T47D (cell line): ENCODE measurements at places on chromosomes 2 and 18.

DNA sequence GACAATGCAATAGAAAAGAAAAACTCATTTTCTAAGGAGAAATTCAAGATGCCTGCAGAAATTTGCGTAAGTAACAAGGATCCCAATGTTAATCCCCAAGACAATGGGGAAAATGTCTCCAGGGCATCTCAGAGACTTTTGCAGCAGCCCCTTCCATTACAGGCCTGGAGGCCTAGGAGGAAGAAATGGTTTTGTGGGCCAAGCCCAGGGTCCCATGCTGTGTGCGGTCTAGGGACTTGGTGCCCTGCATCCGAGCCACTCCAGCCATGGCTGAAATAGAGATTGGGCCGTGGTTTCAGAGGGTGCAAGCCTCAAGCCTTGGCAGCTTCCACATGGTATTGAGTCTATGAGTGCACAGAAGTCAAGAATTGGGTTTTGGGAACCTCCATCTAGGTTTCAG is 103.9 kb upstream of the ACVR1 start:
- no peak for DNase-seq

DNA sequence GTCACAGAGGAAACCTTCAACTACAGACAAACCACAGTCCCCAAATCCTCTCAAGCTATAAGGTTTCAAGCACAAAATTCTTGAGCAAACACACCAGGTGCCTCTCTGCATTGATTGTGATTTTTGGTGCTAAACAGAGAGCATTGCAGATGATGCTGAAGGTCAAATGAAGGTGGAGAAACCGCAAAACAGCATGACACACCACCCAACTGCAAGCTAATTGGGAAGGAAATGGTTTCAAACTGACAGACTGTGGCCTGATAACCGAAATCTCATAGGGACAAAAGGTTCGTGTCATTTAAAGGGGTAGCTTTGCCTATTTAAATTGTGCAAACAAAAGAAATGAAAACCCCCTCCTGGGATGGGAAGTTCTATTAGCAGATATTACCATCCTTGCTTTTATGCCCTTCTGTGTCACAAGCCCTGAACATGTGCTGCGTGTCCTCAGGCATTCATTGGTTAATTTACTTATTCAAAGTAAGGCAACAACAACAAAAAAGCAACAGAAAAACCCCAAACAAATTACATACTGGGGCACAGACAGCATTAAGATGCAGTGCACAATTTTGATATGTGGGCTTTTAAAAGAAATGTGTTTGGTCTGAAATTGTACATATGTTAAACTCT is 154.9 kb downstream of the AQP4 start:
- DNase-seq: no peak

- DNase-seq: no peak
Measured at GRCh38 chr2:181677912-181678586, 2.3 kb downstream of the NEUROD1 start.

DNA sequence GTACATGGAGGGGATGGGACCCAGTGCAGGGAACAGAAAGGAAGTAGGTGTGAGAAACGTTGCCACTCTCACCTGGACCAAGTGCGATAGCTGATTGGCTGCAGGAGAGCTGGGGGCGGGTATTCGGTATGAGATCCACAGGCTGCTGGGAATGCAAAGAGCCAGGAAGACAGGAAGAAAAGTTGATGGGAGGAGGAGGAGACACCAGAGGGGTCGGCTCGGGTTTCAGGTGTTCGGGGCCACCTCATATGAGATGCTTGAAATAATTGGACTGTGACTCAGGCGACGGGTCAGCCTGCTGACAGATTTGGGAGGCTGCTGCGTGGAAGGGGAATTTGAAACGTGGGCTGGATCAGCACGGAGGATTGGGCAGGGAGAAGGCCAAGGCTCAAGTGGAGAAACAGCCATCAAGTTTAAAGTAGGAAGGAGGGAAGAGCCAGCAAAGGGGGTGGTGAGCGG is 65.1 kb downstream of the MRPS9 start:
- peak; percentile 16 for DNase-seq

DNA sequence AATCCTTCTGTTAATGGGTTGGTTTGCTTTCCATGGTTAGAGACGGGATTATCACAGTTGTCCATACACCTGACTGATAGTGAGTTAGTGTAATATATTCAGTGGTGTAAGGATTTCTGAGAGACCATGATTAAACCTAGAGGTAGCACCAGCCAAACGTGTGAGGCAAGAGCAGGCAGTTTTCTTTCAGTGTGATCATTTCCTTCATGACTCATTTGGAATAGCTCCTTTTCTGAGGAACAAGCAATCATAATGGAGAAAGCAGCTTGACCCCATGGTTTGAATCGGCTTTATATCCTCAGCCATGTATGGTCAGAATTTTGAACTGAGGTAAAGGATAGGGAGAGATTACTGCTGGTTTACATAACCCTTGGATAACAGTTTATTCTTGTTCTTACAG is 2.9 kb downstream of the MXD1 start:
- no peak for DNase-seq

GRCh38 chr18:76391746-76392145 is 103.3 kb downstream of the ZNF516 start:
- DNase-seq: no peak

GRCh38 chr2:16015210-16015902 is 75.0 kb downstream of the MYCN start:
- no peak for DNase-seq

DNA sequence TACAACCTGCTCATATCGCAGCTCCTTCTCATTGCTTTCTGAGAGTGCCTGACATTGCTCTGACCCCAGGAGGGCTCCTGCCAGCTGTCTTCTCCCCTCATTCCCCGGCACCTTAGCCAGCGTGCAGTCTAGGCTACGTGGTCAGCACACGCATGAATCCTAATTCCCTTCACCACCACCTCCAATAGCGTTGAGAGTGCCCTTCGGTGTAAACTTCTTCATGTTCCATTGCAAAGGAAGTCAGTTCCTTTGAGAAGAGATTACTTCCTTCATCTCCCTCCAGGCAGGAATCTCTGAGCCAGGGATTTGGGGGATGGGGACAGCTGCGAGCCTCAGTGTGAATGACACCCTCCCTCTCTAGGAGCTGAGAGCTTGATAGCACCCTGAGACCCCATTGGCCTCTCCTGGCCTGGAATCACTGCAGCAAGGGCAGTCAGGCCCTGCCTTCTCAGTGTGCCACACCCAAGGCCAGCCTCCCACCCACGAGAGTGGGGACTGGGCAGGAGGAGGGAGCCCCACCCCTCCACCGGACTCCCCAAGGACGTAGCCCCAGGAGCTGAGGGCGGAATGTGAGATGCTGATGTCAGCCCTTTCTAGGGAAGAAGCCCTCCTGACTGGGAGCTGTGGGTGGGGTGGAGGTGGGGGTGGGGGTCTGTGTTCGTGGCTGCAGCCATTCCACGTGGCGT is 53.4 kb downstream of the SLC66A2 start:
- no peak for DNase-seq

- DNase-seq: no peak
Measured at GRCh38 chr2:9623151-9623550, 7.6 kb downstream of the YWHAQ start.

GRCh38 chr2:235827585-235827992 is 333.7 kb downstream of the AGAP1 start:
- DNase-seq: no peak

- peak; percentile 7 for DNase-seq
Measured at GRCh38 chr18:36281936-36282335, 15.6 kb upstream of the FHOD3 start.

GRCh38 chr2:164771897-164772296 is 69.7 kb downstream of the COBLL1 start:
- no peak for DNase-seq

- no peak for DNase-seq
Measured at GRCh38 chr2:203741566-203741965, 35.1 kb downstream of the CD28 start.

- no peak for DNase-seq
Measured at GRCh38 chr2:175964195-175964594, 37.9 kb downstream of the LNPK start.

- DNase-seq: no peak
Measured at GRCh38 chr2:134504586-134505336, 214.0 kb downstream of the TMEM163 start.

GRCh38 chr2:151789055-151789834 is 39.0 kb downstream of the ARL5A start:
- no peak for DNase-seq

GRCh38 chr2:239930871-239931771 is 94.0 kb downstream of the NDUFA10 start:
- no peak for DNase-seq

DNA sequence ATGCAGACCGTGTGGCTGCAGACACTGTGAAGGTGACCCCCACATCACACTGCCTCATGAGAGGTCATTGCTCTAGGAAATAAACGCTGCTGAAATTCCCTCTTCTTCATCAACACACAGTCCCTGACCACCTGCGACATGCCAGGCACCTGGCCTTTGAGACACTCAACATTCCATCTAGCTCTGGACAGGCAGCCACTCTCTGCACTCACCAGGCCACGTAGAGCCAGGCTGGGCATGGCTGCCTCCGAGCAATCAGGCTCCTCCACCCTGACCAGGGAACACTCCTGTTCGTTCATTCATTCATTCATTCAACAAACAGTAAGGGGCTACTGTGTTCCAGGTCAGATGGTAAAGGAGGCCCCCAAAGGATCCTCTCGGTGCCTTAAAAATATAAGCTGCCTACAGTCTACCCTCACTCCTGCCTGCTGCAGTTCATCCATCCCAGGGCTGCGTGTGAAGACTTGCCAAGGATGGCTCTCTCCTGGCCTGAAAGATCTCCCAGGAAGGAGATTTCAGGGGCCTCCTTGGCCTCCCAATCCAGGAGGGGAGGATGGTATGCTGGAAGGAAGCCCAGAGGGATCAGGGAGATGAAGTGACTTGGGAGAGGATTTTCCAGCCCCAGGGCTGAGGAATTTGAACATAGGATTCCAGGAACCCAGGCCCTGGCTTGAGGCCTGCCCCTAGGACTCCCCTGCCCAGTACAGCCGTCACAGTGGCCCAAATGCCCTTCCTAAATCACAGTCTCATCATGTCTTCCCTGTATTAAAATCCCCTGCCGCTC is 66.7 kb downstream of the TNS1 start:
- no peak for DNase-seq

GRCh38 chr18:66495844-66496243 is 108.0 kb downstream of the CDH19 start:
- peak; percentile 2 for DNase-seq

- DNase-seq: no peak
Measured at GRCh38 chr2:141417246-141417797, 713.5 kb downstream of the LRP1B start.

- no peak for DNase-seq
Measured at GRCh38 chr18:79819064-79819967, 21.6 kb downstream of the KCNG2 start.

GRCh38 chr2:20929721-20930120 is 106.8 kb upstream of the LDAH start:
- no peak for DNase-seq

GRCh38 chr2:65057391-65058052 is 1.3 kb downstream of the CEP68 start:
- no peak for DNase-seq

DNA sequence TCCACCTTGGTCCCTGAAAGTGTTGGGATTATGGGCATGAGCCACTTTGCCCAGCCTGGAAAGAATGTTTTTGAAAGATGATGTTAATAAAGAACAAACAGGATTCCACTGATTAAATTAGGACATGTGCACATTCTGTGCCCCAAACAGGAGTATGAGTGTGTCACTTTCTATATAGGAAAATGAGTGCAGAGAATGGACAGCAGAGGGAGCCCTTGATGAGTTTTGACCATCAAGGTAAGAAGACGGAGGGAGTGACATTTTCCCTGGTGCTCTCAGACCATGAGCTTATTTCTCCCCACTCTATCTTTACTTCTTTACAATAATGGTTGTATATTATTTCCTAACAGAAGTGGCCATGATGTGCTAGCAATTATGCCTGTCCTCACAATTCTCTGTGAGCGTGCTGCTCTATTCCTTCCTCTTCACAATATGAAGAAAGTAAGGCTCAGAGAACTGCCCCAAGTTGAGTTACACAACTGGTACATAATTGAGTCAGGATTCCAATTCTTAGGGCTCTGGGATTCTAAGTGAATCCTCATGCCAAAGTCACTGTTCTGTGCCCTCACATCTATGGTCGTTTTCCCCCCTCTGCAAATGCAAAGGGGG is 20.6 kb downstream of the RPL37A start:
- DNase-seq: no peak

DNA sequence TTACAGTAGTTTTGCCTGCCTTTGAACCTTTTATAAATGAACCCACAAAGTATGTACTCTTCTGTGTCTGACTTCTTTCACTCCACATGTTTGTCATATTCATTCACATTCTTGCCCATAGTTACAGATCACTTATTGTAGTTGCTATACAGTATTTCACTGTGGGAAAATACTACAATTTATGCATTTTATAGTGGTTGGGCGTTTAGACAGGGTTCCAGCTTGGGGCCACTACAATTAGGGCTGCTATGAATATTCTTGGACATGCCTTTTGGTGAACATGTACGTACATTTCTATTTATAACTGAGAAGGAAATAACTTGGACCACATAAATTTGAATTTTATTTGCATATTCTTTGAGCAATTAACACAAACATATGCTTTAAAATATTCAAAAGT is 15.4 kb upstream of the PMAIP1 start:
- DNase-seq: no peak

GRCh38 chr18:50030146-50030545 is 164.8 kb downstream of the MYO5B start:
- no peak for DNase-seq

- no peak for DNase-seq
Measured at GRCh38 chr2:95347681-95348608, 50.8 kb downstream of the KCNIP3 start.

- no peak for DNase-seq
Measured at GRCh38 chr2:193331676-193332075, 1136.9 kb upstream of the TMEFF2 start.

- no peak for DNase-seq
Measured at GRCh38 chr2:181760521-181760920, 80.2 kb upstream of the NEUROD1 start.

- no peak for DNase-seq
Measured at GRCh38 chr2:186827862-186828492, 21.0 kb downstream of the ZSWIM2 start.

DNA sequence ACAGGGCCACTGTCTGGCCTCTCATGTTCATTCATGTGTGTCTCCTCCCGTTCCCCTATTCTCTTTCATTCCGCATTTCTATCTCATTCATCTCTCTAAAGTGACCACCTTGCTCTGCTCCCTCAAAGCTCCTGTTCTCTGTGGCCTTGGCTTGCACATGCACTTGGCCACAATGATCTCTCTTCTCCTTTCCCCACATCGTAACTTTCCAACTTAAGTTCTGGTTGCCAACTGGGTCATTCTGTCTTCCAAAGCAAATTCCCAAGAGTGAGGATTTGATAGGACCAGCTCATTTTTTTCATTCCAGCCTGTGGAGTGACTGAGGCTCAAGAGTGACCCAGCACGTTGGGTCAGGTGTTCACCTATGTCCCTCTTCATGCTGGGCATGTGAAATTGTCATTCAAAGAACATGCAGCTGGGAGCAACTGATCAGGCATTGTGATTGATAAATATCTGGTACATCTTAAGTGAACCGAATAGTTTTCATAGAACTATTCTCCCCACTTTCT is 14.3 kb upstream of the ITGA6 start:
- DNase-seq: no peak

GRCh38 chr2:215068399-215068798 is 70.0 kb downstream of the ABCA12 start:
- DNase-seq: no peak
